ENCODE measurements at places on chromosomes 6 and 20.
A peak's percentile ranks its signal among the peaks of the same experiment; 100 is the strongest.

GRCh38 chr20:18728165-18728869 lies 85.3 kb upstream of the SCP2D1 start:
- no peak for DNase-seq

DNA sequence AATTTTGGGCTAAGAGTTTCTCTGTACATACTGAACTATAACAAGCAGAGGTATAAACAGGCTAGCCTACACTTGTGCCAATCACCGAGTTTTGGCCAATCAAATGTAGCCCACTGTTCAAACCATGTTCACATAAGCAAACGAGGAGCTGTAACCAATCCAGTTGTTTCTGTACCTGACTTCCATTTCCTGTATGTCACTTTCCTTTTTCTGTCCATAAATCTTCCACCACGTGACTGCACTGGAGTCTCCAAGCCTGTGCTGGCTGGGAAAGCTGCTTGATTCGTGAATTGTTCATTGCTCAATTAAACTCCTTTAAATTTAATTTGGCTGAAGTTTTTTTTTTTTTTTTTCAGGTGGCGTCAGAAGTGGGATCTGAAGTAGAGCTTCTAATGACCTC lies 332.9 kb downstream of the RNF144B start:
- DNase-seq = no peak

GRCh38 chr6:99349171-99350141 lies at the start of gene FAXC:
Gene FAXC, minus strand, starts transcription at chr6:99349674. Its CDS starts 302 bp downstream, at chr6:99349372.
- DNase-seq = peak; percentile 52

DNA sequence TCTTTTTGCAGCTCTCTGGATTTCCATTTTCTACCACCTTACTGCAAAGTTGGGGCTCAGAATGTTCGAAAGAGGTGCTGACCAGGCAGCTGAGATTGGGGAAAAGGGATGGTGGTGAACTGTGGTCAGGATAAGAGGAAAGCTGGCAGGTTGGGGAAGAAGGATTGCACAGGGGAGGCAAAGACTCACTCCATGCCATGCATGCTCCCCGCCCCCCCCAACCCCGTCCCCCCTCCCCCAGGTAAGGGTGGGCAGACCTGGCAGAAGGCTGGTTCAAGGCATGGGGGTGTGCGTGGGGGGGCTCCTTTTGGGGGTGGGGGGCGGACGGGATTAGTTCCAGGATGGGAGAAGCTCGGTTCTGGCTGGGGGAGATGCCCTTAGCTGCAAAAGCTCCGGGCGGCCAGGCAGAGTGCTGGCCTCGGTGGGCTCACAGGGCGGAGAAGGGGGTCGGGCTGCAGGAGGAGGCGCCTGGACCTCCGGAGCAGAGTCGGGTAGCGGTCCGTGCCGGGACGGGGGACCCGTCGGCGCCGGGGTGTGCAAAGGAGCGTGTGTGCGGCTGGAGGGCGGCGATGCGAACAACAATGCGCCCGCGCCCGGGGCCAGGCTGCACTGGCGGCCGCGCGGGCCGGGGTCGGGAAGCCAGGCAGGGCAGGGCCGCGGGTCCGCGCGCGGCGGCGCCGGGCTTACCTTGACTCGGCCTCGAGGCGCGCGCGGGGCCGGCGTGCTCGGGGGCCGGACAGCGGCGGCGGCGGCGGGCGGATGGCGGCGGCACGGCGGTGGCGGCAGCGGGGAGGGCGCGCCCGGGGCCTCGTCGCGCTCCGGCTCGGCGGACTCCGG lies 880 bp downstream of the ADNP start:
- DNase-seq = no peak

DNA sequence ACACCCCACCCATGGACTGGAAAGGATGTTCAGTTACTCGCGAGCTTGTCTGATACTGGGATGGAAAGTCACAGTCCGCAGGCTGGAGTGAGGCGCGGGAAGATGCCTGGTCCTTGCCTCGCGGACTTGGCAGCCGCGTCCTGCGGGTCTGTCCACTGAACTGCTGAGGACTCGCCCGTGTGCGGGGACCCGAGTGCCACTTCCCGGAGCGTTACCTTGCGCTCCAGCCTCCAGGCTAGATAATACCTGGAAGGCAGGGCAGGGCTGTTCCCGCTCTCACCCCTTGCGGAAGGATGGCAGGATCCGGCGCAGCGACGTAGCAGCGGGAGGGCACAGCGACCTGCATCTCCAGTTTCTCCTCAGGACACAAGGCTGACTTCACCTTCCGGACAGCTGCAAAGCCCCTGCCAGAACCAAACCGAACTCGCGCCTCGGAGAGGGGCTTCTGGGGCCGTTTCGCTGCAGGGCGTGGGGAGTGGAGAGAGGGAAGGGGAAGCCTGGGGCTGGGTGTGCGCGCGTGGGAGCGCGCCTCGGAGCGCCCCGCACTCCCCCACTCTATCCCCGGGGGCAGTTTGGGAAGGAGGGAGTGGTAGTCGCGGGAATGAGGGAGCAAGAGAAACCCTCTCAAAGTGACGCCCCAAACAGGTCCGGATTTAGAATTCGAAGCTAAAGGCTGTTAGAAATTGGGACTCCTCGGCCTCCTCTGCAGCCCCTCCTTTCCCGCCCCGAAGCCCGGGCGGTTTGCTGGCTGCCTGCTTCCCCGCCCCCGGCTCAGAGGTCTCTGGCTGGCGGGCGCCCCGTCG lies at the start of gene KCNQ5:
Gene KCNQ5 (plus strand): TSS at position 774 of the 803 bp plus-strand sequence.
- DNase-seq = no peak

- no peak for DNase-seq
Measured at GRCh38 chr6:39053016-39053624, 4.5 kb downstream of the GLP1R start.

DNA sequence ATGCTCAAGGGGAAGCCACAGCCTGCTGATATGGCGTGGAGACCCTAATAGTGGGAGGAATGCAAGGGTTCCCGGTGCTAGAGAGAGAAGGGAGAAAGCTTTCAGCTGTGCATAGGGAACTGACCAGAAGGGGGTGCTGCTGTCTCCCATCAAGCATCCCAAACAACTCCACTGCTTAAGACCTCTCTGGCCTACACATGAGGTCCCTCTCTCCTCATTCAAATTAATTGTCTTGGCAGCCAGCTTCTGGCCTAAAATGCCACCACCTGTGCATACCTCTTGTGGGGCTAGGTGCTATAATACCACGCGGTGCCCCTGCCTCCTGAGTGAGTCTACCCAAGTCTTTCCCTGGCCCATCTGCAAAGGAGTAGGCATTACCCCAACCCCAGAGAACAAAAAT lies 14.5 kb downstream of the ADISSP start:
- no peak for DNase-seq

GRCh38 chr6:95581073-95581472 lies 3.7 kb downstream of the MANEA start:
- DNase-seq = no peak

GRCh38 chr20:36856195-36856594 lies 19.7 kb upstream of the TLDC2 start:
- DNase-seq = no peak

GRCh38 chr6:4103929-4104328 lies 25.0 kb upstream of the FAM217A start:
- DNase-seq = no peak

- no peak for DNase-seq
Measured at GRCh38 chr20:63501818-63502670, 3.2 kb upstream of the EEF1A2 start.

- no peak for DNase-seq
Measured at GRCh38 chr20:50654904-50655303, 36.4 kb downstream of the RIPOR3 start.

- no peak for DNase-seq
Measured at GRCh38 chr20:13800728-13801134, 15.9 kb downstream of the NDUFAF5 start.

DNA sequence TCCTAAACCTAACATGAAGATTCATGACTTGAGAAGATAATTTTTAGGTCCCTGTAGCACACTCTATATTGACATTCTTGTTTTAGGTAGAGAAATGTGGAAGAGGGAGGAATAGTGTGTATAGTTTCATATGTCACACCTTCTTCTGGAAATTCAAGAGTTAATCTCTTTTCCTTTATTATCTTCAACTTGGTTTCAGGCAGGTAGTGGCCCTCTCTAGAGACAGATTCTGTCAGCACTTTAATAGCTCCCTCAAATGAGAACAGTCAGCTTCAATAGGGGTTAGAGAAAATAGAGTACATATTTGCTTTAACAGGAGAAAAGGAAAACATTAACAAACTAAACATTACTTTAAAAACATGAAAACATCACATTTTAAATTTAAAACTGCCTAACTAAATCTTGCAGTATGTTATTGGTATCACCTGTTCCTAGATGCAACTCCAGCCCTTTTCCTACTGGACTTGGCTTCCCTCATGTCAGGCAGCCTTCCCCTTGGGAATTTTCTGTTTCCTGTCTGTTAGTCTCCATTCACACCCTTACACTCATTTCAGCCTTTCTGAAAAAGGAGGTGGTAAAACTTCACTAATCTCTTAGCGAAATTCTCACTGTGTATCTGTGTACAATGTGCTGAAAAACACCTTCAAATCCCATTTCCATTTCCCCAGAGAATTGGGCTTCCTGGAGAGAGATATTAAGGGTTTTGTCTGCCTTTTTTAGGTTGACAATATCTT lies 192.3 kb upstream of the RNF217 start:
- DNase-seq = no peak

GRCh38 chr6:148457843-148458159 lies 115.2 kb downstream of the SASH1 start:
- DNase-seq = no peak

GRCh38 chr6:40542175-40542764 lies 44.9 kb downstream of the LRFN2 start:
- DNase-seq = no peak

GRCh38 chr6:16841241-16841640 lies 80.0 kb upstream of the ATXN1 start:
- DNase-seq = no peak

GRCh38 chr6:109483735-109484057 lies 677 bp upstream of the ZBTB24 start:
- DNase-seq = no peak

DNA sequence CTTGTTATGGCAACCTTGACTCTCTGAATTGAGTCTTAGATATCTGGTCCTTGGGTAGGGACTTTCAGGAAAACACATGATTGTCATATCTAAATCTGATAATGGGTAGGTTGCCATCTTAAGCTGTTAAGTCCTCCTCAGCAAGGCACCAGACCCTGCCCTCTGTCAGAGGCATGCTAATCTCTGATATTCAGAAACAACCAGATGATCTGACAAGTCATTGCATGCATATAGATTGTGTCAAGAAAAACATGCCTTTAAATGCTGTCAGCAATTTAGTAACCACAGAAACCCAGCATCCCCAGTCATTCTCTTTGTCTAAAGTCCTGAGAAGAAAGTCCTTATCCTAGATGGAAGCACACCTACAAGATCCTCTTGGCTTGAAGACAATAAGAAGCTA lies 149.1 kb downstream of the EDN1 start:
- no peak for DNase-seq

DNA sequence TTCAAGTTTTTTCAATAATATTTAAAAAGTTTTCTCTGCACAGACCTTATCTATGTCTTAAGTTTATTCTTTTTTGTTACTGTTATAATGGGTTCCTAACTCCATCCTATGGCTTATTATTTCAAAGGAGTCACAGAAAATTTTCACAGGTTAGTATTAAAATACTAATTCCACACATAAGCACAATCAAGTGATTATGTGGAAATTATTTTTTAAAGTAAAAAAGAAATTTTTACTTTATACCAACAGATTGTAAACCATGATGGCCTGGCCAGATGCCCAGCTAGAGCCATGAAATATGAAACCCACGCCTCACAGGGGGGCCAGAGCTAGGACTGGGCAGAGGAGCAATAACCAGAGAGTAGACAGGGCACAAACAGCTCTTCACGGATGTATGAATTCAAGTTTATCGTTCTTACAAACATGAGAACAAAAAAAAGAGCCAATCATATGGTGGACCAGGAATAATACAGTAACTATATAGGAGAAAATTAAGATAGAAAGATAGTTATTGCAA lies 34.0 kb downstream of the NUDT3 start:
- DNase-seq = no peak

DNA sequence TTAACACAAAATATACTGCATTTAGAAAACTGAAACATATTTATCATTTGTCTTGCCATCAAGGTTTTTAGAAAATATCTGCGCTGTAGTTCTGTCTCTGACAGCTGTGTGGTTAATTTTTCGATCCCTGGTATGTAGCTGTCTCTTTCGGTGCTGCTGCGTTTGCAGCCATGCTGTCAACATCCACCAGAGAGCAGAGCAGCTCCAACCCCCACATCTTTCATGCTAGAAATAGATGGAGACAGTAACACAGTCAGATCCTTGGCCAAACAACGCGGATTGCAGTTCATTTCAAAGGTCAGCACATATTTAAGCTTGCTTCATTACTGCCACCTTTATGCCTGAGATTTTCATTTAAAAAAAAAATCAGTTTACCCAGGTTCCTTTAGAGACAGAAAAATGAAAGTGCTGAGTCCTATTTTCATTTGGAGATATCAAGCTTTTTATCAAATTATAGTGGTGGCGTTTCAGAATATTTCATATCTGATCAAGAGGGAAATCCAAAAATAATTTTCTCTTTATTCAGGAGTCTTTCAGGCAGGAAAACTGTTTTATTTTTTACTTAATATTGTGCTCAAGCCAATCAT lies 157.7 kb upstream of the MMS22L start:
- DNase-seq = no peak

- no peak for DNase-seq
Measured at GRCh38 chr6:109713097-109713496, 22.0 kb downstream of the FIG4 start.

GRCh38 chr6:112475083-112475482 lies 128.0 kb downstream of the RFPL4B start:
- DNase-seq = no peak

GRCh38 chr6:163405412-163406309 lies 8.9 kb upstream of the QKI start:
- DNase-seq = no peak

DNA sequence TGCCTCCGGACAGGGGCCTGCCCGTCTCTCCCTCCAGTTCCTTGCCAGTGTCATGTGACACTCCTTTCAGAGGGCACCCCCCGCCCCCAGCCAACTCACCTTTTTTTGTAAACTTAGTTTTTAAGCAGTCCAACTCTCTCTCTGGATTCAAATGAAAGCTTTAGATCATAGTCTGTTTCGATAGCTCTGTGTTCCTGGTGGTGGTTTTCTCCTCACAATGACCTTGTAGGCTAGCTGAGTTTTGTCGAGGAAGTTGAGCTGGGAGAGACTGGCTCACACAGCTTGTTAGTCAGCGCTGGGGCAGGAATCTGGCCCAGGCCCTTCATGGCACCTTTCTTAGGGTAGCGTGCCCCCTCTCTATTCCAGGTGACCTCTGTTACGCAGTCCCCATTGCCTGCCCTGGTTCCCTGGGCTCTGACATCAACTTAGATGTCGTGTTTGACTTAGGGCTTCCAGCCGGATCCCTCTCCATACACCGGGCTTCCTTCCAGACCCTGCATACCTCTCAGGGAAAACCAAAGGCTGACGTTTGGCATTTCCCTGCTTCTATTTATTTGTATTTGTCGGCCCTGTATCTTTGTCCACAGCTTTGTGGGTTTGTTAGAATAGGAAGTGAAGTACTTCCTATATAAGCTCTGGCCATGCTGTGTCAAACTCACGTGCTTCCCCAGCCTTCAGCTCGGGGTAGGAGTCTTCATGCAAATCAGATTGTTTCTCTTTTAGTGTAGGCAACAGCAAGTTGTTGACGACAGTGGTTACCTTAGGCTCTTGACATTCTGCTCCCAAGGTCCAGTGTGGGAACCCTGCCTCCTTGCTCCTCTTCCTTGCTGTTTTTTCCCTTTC lies 12.7 kb downstream of the IGF2R start:
- DNase-seq = no peak
